ENCODE measurements at places on chromosomes 2 and 18. TPM values are rescaled to one million over a fixed set of nuclear protein-coding genes. Genes with fewer than 3 reads are reported as not detected.

- peaks cover 49% of the 10 kb centered on the region for H3K36me3 ChIP-seq
- no peak for DNase-seq
- H3K4me1 ChIP-seq: peaks cover 32% of the 10 kb centered on the region
These were observed 79.3 kb upstream of the RNU4ATAC start for GRCh38 chr2:121451398-121451797.

LIMS3 gene
- 3.1 TPM for total RNA-seq

DNA sequence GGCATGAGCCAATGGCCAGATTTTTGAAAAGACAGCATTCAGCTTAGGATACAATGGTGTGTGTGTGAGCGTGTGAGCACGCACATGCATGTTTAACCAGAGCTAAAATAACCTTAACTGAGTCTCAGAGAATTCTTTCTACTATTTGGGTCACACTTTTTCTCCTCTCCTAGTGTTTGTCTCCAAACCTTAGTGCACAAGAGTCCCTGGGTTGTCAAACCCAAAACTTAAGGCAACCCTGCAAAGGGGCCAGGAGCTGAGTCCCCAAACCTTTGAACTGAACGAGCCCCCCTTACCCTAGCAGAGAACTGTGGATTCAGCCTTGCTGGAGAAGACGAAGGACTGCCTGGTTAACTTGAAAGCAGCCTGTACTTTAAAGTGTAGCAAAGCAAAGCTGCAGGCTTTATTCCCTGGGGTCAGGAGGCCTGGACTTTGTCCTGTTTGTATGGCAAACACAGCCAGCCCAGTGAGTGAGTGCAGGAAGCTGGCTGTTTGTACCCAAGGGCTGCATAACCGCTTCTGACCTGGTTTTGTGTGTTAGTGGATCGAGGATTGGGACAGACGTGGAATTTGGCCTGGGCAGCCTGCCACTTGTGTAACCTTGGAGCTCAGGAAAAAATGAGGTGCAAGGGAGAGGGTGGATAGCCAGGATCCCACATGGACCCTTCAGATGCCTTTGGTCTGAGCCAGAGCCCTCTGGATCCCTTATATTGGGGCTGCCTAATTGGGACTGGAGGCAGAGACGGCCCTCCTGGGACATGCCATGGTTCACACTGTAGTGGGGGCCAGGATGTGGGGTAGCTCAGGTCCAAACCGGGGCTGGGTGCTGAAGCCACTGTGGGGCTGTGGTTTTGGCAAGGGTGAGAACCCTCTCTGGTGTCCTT is 6.4 kb upstream of the PSMD1 start:
- H3K27me3 ChIP-seq: peaks cover 22% of the 10 kb centered on the region
- H3K4me3 ChIP-seq: no peak overlapping the region
- H3K36me3 ChIP-seq: no peaks in the 10 kb centered on the region
- no peak overlapping the region for H3K27ac ChIP-seq

DIPK1C gene
- total RNA-seq: not detected

TMEM17 gene
- total RNA-seq: 2.6 TPM
